ENCODE measurements at places on chromosomes 5 and 9. TPM values are rescaled to one million over a fixed set of nuclear protein-coding genes. Genes with fewer than 3 reads are reported as not detected.

IQGAP2 gene
- 13.7 TPM for total RNA-seq

PRPF4 gene
- 12.9 TPM for total RNA-seq

KCNN2 gene
- 0.57 TPM for total RNA-seq

FOXD4 gene
- 0.27 TPM for total RNA-seq

DAB2 gene
- total RNA-seq, result 119 TPM

SLIT3 gene
- 85.0 TPM for total RNA-seq

Measured in aorta (tissue), 5 donors.